ENCODE measurements at places on chromosomes 4 and X.

- DNase-seq: peak; percentile 23
These were observed 905.2 kb downstream of the TRAM1L1 start for GRCh38 chr4:116180157-116180601.

- DNase-seq: no peak
These were observed 35.8 kb upstream of the TMEM164 start for GRCh38 chrX:109967156-109967555.

DNA sequence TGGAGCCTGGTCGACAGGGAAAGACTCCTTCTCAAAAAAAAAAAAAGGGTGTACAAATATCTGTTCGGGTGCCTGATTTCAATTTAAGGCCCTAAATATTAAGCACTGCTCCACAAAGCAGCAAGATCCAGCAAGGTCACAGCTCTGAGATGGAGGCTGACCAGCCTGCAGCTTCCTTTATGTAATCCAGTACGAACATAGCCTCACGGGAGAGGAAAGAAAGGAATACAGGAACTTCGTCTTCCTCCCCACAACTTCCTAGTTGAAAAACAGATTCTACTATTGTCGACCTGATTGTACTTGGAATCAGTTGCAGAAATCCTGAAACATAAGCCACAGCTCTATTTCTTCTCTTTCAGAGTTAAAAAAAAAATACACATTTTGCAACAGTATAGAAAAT lies 53.5 kb upstream of the TBC1D9 start:
- DNase-seq: no peak

DNA sequence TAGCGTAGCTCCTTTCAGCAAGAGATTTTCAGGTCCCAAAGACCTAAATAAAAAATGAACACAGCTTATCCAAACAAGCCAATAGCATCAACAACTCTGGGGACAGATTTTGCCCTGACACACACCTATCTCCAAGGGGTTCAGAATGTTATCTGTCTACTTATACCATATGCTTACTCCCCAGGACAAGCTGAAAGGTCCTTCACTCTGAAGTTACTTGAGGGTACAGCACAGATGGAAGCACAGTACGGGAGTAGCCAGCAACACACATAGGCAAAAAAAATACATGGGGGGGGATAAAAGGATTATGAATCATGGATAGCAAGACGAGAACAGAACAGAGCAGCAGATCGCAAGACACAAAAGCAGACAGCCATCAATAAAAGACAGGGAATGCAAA lies 90.7 kb upstream of the MCF2 start:
- no peak for DNase-seq

DNA sequence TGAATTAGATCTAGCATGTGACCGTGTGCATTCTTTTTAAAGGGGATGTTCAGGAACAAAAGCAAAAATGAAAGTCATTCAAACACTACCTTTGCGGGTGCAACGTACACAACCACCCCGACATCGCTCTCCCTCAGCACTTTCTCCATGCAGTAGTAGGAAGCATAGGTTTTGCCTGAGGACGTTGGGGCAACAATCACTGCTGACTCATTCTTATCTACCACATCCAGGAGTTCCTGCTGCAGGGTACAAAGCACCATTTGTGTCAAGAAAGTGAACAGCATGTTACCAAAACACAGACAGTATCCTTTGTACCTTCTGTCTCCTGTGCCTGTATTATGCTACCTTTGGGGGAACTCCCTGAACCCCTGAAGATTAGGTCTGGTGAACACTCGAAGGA lies 58.6 kb downstream of the DDX60L start:
- no peak for DNase-seq

- DNase-seq: no peak
These were observed 109.6 kb downstream of the SH2D1A start for GRCh38 chrX:124455966-124456365.

DNA sequence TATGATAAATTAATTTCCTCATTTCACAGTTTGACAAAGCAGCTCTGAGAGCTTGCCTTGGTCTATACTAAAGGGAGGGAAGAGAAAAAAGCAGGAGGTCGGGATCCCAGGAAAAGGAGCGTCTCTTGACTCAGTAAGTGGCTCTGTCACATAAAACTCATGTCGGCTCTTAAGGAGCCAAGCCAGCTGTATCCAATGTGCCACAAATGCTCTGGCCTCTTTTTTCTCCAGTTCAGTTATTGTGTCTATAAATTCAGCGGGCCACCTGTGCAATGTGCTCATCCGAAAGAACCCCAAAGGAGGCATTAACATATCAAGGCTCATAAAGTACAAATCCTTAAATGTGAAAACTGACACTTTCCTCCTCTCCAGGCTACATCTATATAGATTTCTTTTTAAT lies 337.7 kb upstream of the FAM241A start:
- no peak for DNase-seq

DNA sequence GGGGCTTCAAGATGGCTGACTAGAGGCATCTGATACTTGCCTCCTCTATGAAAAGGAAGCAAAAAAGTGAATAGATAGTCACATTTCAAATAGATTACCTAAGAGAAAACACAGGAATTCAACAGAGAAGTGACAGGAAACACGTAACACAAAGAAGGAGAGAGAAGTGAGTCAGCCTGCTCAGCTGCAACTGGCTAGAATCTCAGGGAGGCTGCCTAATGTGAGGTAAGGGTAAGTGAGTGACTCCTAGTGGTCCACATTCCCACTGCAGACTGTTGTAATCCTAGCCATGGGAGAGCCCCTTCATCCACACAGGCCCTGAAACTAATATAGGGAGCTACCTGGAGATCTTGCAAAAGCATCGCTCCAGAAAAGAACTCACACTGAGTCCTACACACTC lies 179.2 kb downstream of the SLC7A11 start:
- no peak for DNase-seq

DNA sequence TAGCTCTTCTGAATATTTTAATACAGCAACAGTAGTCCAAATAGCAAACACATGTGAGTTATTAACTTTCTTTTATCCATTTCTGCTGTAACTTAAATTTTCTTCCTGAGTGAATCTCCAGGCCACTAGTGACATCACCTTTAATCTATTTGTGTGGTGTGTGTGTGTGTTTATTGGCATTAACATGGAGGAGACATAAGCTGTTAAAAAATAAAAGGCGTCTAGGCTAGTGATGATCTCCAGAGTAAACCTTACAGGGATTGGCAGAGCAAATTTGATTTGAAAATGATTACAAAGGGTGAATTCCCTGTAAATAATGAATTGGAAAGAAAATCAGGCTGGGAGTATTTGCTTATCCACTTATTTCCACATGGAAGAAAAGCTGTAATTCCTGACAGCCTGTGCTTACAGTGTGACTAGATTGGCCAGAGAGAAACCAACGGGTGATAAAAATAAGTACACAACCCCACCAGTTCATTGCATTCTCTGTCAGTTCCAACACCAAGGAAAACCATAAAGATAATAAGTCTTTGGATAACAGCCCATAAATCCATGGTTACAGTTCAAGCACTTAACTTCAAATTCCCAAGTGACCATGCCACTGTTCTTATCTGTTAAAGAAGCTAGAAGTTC lies 186.1 kb downstream of the ENOX2 start:
- DNase-seq: peak; percentile 16

- no peak for DNase-seq
These were observed 28.8 kb downstream of the FGFR3 start for GRCh38 chr4:1821679-1822567.

GRCh38 chrX:73851014-73852009 lies 288.3 kb downstream of the CHIC1 start:
- DNase-seq: peak; percentile 91

DNA sequence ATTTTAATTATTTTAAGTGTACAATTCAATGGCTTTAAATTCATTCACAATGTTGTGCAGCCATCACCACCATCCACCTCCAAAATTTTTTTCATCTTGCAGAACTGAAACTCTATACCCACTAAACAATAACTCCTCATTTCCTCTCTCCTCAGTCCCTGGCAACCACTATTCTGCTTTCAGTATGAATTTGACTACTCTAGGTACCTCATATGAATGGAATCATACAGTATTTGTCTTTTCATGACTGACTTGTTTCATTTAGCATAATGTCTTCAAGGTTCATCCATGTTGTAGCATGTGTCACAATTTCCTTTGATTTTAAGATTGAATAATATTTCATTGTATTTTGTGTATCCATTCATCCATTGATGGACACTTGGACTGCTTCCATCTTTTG lies 46.9 kb downstream of the KIF4A start:
- DNase-seq: no peak

DNA sequence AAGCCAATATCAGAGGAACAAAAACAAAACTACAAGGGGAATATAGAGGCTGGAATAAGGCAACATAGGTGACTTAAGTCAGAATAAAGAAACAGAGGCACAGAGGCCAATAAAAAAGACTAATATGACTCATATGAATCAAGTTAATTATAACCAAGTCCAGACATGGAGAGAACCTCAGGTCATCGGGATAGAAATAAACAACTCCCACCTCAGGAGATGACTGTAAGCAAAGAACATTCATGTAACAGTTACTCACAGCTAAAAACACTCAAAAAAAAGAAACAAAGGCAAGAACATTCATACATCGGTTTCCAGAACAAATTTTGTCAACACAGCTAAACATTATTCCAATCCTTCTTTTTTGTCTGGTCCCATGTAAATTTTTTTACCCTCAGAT lies 60.3 kb upstream of the RXFP1 start:
- no peak for DNase-seq

GRCh38 chrX:115535421-115535820 lies 25.6 kb upstream of the PLS3 start:
- DNase-seq: no peak

GRCh38 chr4:74772106-74772505 lies 22.2 kb downstream of the BTC start:
- DNase-seq: no peak

DNA sequence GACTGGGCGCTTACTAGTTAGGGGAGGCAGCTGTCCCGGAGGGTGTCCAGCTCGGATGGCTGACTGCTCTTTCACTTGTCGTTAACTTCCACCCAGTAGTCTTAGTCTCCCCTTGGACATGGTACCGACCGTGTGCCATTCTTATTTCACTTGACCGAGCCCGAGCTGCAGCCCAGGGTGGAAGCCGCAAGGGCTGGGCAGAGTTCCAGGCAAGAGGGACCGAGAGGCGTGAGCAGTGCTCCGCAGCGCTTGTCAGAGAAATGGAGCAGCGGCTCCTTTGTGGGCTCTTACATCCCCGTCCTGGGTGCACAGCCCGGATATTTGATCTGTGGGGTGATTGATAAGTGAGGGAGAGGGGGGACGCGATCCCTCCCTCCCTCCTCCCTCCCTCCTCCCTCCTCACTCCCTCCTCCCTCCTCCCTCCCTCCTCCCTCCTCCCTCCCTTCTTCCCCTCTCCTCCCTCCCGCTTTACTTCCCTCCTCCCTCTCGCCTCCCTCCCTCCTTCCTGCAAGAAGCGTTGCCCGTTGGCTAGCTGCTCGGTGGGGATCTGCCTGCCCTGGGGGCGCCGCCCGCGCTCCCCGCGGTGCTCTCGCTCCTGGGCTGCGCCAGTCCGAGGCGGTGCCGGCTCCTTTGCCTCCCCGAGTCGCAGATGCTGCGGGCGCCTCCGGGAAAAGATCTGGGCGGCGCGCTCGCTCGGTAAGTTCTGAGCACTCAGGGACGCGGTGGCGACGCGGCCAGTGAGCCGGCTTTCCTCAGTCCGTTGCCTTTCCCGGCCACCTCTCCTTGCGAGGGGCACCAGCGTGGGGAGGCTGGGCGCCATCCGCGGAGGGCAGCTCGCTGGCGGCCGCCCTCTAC lies at the start of gene SLITRK2:
Gene SLITRK2, plus strand, starts transcription at position 499 of the 855 bp plus-strand sequence. CDS start 4,597 bp downstream, outside the sequence.
- DNase-seq: peak; percentile 76

DNA sequence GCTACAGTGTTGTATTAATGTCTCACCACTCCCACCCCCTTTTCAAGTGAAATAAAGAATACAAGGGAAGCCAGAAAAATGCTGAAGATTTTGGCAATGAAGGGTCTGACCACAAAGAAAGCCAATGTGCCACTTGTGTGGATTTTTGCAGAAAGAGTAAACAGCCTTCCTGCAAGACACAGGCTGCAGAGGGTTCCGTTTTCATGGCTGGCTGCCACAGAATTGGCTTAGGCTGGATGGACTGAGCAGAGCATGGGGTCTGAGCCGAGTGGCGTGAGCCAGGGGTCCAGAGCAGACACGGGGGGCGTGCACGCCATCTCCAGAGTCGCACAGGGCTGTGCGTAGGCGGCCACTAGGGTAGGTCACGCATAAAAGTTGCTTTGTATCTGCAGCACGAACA lies 69.2 kb downstream of the MTNR1A start:
- DNase-seq: peak; percentile 72

DNA sequence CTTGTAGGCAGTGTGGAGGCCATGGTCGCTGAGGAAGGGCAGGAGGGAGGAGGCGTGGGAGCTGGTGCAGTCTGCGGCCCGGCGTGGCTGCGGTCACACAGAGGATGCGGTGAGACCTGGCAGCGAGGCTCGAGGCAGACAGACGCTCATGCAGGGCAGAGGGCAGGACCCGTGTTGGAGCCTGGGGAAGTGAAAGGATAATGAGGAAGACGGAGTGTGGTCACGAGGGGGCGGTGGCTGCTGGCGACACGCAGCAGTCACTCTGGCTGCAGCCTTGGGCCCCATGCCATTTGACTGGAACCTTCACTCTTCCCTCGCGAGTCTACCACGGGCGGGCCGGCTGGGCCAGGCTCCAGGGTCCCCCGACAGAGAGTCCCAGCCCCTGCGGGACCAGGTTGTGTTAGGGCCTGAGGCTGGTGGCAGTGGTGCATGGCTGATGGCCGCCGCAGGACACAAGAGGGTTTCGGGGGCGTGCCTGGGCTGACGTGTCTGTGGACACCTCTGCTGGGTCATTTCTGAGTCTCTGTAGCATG lies 68.8 kb upstream of the HGFAC start:
- no peak for DNase-seq

- DNase-seq: peak; percentile 46
These were observed 138.0 kb downstream of the RBMX2 start for GRCh38 chrX:130539721-130540321.

GRCh38 chr4:2259036-2259540 lies 2.8 kb downstream of the MXD4 start:
- DNase-seq: no peak

GRCh38 chrX:71998836-71999509 lies 88.3 kb downstream of the NHSL2 start:
- DNase-seq: peak; percentile 28

DNA sequence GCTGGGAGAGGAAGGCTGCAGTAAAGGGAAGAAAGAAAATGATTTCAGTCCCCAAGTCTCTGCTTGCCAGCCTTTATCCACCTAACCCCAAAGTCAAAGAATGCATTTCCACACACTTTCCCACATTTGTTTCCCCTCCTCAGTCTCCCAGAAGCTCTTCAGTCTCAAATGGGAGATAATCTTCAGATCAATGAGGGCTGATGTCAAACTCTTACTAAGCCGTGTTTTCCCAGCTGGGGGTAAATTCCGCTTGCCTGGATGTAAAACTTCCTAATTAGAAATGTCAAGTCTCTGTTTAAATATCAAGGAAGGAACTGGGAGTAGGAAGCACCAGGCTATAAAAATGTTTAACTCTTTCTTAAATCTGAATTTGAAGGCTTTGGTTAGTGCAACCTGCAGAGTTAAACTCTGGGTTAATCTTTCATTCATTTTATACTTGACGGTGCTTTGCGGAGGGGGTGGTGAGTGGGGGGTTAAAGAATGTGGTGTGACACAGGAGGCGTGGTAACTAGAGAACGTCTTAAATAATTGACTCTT lies 601.4 kb upstream of the ACTRT1 start:
- no peak for DNase-seq
